AML-193 (cell line): ENCODE measurements at places on chromosomes 6 and 20.
A peak's percentile ranks its signal among the peaks of the same experiment; 100 is the strongest.

- DNase-seq, result no peak
Observed at GRCh38 chr6:5292154-5292553, 30.8 kb downstream of the FARS2 start.

- no peak for DNase-seq
Observed at GRCh38 chr6:23325065-23325464, 755.7 kb downstream of the HDGFL1 start.

- DNase-seq, result peak; percentile 69
Observed at GRCh38 chr6:105591053-105591452, 188.2 kb upstream of the PREP start.

DNA sequence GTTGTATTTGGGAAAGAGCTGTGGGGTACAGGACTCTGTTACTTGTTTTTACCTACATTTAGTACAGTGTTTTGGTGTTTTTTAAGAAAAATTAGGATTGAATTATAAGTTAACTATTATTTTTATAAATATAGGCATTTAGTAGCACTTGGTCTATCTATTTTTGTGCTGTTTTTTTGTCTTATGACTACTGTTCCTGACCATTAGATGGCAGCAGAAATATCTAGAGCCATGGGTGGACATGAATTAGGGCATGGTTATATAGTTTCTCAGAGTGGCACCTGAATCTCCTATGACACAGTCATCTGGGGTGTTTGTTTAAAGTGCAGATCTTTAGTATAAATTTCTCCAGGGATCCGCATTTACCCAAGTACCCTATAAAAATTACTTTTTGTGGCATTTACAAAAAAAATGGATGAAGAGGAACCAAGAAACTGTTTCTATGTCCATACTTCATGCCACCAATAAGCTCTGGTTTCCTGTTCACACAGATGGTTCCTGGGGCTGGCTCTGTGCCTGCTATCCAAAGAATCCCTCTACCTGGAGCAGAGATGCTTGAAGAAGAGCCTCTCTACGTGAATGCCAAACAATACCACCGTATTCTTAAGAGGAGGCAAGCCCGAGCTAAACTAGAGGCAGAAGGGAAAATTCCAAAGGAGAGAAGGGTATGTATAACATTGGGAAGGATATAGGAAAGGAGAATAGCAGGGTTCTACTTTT, 19.8 kb downstream of the NFYA start:
- peak; percentile 60 for DNase-seq

- DNase-seq, result peak; percentile 62
Observed at GRCh38 chr20:34010405-34010931, 16.8 kb downstream of the RALY start.

GRCh38 chr20:9054176-9054575, 14.7 kb upstream of the PLCB4 start:
- DNase-seq, result no peak

GRCh38 chr6:67362976-67363375, 1272.1 kb upstream of the ADGRB3 start:
- no peak for DNase-seq

GRCh38 chr6:131117878-131118277, 17.4 kb upstream of the AKAP7 start:
- DNase-seq, result no peak

- DNase-seq, result no peak
Observed at GRCh38 chr6:167832497-167833395, 6.0 kb downstream of the AFDN start.

DNA sequence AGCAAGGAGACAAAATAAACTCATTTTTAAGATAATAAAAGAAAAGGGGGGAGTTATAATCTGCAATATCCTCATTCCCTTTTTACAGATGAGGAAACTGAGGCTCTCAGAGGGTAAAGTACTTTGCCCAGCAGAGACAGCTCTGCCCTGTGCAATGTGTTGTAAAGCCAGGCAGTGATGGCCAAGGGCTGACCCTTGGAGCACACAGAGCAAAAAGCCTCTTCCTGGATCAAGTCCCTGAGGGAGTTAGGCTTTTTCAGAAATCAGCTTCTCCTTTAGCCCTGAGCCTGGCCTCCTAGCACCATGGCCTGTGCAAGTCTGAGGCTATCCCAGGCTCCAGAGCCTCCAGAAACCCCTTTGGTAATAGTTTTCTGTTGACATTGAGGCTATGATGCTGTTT, 234.8 kb downstream of the PHACTR1 start:
- no peak for DNase-seq

GRCh38 chr20:54555150-54555549, 79.8 kb downstream of the DOK5 start:
- DNase-seq, result no peak

- peak; percentile 99 for DNase-seq
Observed at GRCh38 chr6:154169193-154169847, 130.3 kb downstream of the OPRM1 start.

- no peak for DNase-seq
Observed at GRCh38 chr6:48658915-48659314, 547.9 kb upstream of the PTCHD4 start.

- no peak for DNase-seq
Observed at GRCh38 chr6:24458941-24459340, 30.4 kb downstream of the GPLD1 start.

DNA sequence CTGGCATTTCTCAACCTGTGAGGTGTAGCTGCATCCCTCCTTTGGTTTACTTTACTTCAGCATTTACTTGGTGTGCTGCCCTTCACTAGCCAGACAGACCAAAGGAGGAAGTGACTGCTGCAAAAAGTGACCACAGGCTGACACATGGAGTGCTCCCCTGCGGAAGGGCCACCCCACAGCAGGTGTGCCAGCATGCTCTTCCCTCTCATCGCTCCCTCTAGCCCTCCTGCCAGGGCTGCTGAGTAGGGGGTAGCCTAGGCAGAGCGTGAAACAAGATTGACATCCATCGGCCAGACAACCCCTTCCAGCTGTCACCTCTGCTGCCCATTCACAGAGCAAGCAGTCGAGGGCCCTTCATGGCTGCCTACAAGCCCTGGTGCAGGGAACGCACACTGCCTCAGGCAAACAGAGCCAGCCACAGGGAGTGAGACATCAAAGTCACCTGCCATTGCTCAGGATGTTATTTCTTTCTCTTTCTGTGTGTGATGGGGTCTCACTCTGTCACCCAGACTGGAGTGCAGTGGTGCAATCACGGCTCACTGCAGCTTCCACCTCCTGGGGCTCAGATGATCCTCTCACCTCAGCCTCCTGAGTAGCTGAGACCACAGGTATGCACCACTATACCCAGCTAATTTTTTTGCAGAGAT, 102.0 kb upstream of the RPS6KA2 start:
- peak; percentile 6 for DNase-seq

DNA sequence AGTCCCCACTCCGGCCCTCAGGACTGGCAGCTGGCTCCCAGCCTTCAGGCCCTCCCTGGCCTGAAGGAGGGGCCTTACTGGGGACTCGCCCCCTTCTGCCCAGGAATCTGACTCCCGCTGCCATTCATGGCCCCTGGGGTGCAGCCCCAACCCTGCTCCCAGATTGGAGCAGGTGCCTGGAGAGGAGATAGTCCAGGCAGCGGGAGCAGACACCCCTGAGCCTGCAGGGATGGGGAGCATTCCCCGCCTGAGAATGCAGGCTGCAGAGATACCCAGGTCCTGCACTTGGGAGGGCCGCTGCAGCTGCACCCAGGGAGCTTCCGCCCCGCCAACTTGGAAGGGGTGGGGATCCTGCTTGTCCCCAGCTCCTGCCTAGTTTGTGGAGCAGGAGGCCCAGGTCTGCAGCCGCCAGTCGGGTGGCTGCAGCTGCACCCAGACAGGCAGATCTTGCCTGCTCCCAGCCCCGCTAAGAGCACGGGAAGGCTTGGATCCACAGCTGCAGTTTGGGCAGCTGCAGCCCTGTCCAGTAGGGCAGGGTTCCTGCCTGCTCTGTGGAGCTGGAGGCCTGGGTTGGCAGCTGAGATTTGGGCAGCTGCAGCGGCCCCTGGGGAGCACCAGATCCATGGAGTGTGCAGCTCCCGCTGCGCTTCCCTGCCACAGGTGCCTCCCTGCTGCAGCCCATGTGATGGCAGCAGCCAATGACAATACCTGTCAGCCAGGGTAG, 5.2 kb downstream of the GTSF1L start:
- no peak for DNase-seq

DNA sequence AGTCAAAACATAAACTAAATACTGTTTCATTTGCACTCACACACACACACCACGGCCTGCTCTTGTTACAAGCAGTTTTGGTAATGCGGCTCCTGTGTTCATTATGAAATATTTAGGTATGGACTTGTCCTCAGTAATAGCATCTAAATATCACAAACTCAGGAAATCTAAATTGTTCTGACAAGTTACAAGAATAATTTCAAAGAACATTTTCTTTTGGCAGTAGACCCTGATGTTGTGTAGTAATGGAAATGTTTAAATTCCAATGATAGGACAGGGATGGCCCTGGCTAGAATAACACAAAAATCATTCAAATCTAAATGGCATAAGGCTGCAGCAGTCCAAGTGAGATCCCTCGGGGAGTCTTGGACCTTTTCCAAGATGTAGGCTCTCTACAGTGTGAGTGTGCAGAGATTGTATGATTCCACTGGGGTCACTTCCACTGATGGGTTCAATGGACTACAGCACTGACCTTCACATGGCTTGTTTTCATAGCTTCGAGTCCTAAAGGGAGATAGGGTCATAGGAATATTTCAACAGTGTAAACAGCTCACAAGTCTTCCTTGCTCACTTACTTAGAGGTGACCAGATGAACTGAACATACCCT, 210.6 kb upstream of the PLCB4 start:
- DNase-seq, result no peak

GRCh38 chr20:24746351-24746685, 202.8 kb upstream of the CST7 start:
- no peak for DNase-seq

DNA sequence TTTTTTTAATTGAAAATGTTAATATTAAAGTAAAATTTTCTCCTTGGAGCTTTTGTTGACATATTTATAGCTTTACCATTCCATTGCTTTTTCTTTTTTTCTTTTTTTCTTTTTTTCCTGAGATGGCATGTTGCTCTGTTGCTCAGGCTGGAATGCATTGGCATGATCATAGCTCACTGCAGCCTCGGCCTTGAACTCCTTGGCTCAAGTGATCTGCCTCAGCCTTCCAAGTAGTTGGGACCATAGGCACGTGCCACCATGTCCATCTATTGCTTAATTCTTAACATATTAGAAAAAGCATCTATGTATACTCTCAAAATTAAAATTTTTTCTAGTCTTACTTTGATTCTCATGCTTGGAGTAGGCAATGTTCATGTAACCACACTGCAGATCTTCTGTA, 43.0 kb downstream of the RALGAPB start:
- no peak for DNase-seq

GRCh38 chr6:45577836-45578504, 200.2 kb upstream of the SUPT3H start:
- no peak for DNase-seq

- no peak for DNase-seq
Observed at GRCh38 chr6:149334682-149335160, 17.2 kb downstream of the TAB2 start.

- no peak for DNase-seq
Observed at GRCh38 chr6:259316-259715, 33.0 kb upstream of the DUSP22 start.

GRCh38 chr6:132527791-132528190, 10.3 kb upstream of the TAAR9 start:
- no peak for DNase-seq

DNA sequence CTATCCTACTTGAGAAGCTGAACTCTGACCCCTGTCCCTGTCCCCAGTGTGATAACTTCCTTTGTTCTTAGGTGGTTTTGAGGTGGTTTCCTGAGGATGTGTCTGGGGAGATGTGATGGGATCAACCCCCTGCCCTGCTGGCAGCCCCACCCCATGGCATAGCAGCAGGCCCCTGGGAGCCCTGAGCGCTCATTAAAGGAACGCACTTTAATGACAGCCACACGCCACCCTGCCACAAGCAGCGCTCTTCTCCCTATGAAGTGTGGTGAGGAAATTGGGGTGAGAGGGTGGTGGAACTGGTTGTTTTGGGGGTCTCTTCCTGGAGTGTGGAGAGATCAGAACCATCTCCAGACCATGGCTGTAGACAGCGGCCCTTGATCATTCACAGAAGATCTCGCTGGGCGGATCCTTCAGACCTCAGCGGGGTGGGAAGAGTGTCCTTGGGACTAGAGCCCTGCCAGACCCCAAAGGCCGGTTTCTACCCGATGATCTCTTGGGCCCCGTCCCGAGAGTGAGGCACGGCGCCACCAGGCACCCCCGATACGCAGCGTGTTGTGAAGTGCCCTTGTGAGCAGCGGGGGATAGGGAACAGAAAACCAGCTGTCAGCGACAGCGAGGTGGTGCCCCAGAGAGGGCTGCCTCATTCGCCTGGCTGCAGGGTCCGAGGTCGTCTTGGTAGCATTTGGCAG, 45.4 kb downstream of the SYNJ2 start:
- DNase-seq, result peak; percentile 34

GRCh38 chr6:169619650-169620049, 82.2 kb downstream of the WDR27 start:
- DNase-seq, result no peak

DNA sequence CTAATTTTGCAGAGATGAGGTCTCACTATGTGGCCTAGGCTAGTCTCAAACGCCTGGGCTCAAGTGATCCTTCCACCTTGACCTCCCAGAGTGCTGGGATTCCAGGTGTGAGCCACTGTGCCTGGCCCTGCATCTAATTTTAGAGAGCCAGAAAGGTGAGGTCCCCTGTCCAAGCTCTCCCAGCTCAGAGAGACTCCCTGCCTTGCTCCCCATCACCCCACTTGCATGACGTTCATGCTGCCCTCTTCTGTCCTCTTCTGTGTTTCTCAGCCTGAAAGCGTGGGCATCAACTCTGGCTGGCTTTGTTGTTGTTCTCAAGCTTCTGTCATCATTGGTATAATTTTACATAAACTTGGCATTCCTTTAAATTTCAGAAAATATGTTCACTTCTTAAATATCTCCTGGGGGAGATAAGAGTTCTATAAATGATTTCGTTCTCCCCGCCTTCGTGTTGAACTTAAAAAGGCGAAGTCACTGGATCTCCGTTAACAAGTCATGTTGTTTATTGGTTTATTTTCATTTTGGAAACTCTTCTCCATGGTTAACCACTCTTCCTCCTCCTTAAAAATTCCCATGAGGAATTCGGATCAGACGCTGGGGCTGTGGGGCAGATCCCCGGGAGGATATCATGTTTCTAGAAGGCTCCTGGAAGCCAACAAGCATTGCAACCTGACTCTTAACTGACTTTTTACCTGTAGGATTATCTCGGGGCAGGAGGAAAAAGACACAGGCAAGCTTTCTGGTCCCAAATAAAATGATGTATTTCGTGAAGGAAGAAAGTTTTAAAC, 13.2 kb upstream of the PARD6B start:
- no peak for DNase-seq

GRCh38 chr6:3410385-3411360, 46.2 kb downstream of the SLC22A23 start:
- DNase-seq, result peak; percentile 34

DNA sequence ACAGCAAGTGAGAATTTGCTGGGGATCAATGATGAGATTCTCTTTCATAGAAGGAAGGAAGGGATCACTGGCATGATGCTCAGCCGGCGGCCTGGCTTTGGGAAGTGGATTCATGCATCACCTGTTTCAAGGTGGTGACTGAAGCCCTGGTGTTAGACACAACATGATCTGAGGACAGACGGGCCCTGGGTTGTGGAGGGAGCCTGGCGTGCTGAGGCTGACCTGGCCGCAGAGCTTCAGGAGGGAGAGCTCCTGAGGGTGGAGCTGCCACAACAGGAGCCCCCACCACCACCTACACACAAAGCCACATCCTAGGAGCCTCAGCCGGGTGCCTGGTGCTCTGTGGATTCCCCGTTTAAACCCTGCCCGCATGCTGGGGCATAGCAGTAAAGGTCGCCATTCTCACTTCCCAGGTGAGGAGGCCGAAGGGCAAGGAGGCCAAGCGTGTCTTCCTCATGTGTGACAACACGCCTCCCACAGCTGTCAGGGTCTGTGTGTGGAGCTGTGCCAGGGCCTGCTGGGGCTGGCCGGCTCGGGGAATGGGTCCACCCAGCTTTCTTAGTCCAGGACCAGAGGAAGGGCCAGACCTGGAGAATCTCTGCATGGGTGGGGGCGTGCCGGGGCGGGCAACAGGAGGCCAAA, 107.0 kb downstream of the ERMARD start:
- no peak for DNase-seq
